ENCODE measurements at places on chromosomes 6 and 20.

- DNase-seq, result no peak
Observed at GRCh38 chr6:153511896-153512496, 380.9 kb upstream of the RGS17 start.

- DNase-seq, result no peak
Observed at GRCh38 chr6:106281088-106281487, 44.5 kb downstream of the ATG5 start.

- no peak for DNase-seq
Observed at GRCh38 chr6:106974999-106975737, 639 bp upstream of the CD24 start.

GRCh38 chr6:20819774-20820400 is 285.6 kb downstream of the CDKAL1 start:
- DNase-seq, result no peak

DNA sequence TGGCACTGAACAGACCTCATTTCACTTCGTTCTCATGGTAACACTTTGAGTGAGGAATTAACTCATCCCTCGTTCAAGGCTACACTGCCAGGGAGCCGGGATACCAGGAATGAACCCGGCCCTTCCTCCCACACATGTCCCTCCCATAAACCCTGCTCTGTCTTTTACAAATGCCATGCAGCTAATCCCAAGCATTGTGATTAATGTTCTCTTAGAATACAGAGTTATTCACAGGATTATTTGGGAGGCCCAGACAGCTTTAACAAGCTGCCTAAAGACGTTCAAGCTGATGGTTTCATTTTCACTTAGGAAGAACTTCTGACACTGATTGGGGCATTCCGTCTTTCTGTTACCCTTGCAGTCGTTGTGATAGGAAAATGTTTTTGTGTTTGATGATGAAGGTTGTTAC is 42.5 kb upstream of the CD83 start:
- no peak for DNase-seq

- DNase-seq, result no peak
Observed at GRCh38 chr6:40713002-40713719, 126.0 kb upstream of the LRFN2 start.

- no peak for DNase-seq
Observed at GRCh38 chr6:6683969-6684833, 95.7 kb downstream of the LY86 start.

Data from substantia nigra (tissue), 51 donors.